ENCODE measurements at places on chromosomes 7 and 10.
A peak's percentile ranks its signal among the peaks of the same experiment; 100 is the strongest.

GRCh38 chr10:18437486-18437885 lies 213.9 kb downstream of the NSUN6 start:
- no peak for DNase-seq

GRCh38 chr10:100670828-100671479 lies 74.4 kb upstream of the PAX2 start:
- no peak for DNase-seq

- DNase-seq: no peak
Observed at GRCh38 chr7:151717415-151717814, 159.5 kb downstream of the PRKAG2 start.

- DNase-seq: no peak
Observed at GRCh38 chr7:7944619-7945282, 23.8 kb upstream of the GLCCI1 start.

DNA sequence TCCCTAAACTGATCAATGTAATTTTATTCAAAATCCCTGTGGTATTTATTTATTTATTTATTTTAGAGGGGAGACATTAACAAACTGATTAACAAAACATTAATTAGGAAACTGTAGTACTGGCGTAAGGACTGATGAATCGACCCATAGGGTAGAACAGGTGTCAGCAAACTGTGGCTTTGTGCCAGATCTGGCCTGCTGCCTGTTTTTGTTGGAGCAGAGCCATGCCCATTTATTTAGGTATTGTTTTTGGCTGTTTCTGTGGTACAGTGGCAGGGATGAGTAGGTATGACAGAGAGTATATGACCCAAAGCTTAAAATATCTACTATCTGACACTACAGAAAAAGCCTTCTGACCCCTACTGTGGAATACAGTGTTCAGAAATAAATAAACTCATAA lies 332.5 kb upstream of the ETV1 start:
- DNase-seq: no peak

GRCh38 chr7:33487998-33488682 lies 358.8 kb downstream of the BBS9 start:
- DNase-seq: no peak

DNA sequence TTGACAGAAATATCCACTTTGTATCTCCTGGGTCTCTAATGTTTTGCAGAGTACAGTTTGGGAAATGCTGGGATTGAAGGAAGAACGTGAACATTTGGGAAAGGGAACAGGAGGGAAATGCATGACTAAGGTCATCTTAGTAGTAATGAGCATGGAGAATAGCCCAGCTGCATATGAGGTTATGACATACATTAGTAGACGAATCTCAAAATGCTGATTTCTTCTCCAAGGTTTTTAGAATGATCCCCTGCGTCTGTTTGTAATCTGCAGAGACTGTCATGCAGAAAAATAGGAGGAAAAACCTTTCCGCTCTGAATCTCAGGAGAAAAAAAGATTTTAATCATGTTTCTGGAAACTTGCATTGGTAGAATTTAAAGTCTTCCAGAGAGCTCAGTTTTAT lies 133.6 kb downstream of the PPP1R9A start:
- DNase-seq: no peak

DNA sequence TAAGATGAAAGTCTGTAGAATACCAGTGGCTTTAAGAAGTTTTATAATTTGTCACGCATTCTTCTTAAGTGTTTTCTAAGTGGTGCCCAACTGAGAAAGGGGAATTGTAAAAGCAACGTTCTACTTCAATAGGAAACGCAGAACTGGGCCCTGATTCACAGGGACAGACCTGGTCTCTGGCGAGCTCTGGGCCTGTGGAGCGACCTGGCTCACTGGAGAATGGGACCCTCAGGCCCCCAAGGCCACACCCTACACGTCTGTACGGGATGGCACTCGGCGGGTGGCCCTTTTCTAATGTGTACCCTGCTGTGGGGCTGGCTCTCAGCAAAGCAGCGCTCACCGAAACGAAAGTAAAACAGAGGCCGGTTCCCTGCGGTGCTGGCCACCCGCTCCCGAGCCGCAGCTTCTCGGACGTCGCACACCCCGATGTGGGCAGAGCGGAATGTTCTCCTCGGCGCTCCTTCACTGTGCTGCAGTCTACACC lies 205.0 kb downstream of the DIP2C start:
- no peak for DNase-seq

GRCh38 chr7:73518470-73518869 lies 3.6 kb downstream of the BAZ1B start:
- DNase-seq: no peak

- no peak for DNase-seq
Observed at GRCh38 chr7:40221836-40222235, 87.0 kb downstream of the SUGCT start.

GRCh38 chr7:85030893-85031292 lies 156.0 kb downstream of the SEMA3D start:
- DNase-seq: no peak

GRCh38 chr7:29486191-29486700 lies 77.4 kb upstream of the PRR15 start:
- DNase-seq: no peak

GRCh38 chr7:114956702-114957101 lies 34.8 kb downstream of the MDFIC start:
- DNase-seq: no peak

- DNase-seq: no peak
Observed at GRCh38 chr10:106771154-106771553, 393.4 kb downstream of the SORCS1 start.

GRCh38 chr7:88363249-88363648 lies 56.6 kb upstream of the STEAP4 start:
- no peak for DNase-seq

DNA sequence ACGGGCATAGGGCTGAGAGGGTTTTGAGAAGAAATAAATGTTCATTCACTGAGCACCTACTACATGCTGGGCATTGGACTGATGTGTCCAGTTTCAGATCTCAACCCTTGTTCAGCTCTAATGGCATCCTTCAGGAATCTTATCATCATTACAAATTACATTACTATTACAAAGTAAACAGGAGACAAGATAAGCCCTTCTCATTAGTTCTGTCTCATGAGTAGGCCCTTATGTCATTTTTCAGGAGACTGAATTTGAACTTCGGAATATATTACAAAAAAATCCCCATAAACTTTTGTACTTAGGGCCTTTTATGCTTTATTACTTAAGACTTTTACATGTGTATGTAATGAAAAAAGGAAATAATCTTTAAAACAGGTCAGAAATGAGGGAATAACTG lies 289.7 kb downstream of the BAMBI start:
- no peak for DNase-seq

- no peak for DNase-seq
Observed at GRCh38 chr7:43868681-43869005, 674 bp downstream of the MRPS24 start.

DNA sequence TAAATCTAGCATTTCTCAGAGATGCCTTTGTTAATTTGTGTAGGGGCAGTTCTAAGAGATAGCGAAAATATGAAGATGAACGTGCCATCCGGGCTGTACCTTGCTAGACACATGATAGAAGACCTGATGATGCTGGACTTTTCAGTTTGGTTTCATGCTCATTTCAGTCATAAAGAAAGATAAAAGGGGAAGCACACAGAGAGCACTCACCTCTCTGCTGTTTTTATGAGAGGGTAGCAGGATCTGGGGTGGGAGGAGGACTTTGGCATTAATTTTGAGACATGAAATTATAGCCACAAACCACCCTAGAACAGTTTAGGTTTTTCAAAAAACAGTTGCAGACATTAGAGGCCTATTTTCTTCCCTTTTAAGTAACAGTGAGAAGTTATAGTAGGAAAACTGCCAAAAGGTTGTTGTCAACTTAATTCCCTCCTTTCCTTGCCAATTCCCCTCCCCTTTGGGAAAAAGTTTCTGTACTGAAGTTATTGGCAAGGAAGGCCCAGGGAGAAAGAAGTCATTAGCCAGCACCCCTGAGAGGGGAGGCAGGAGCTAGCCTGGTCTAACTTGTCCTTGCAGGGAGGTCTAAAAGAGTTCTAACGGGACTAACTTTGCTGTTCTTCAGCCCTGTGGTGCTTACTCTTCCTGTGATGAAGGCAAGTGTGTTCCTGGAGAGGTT lies 2.6 kb downstream of the ST7 start:
- no peak for DNase-seq

- DNase-seq: no peak
Observed at GRCh38 chr7:43443381-43443780, 139.5 kb upstream of the STK17A start.

DNA sequence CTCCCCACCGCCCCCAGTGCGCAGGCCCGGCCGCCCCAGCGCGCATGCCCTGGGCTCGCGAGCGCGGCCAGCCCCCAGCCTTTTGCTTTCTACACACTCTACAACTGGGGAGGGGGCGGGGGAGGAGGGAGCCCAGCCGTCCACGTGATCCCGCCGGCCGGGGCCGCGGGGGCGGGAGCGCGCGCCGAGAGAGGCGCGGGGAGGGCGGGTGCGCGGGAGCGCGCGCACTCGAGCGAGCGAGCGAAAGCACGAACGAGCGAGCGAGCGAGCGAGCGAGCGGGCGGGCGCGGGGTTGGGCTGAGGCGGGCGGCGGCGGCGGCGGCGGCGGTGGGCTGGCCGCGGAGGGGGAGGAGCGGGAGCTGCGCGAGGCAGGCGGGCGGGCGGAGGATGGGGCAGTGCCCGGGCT lies at the start of gene AUTS2:
Gene AUTS2 (plus strand): TSS at position 395 of the 406 bp plus-strand sequence. CDS start 1,179 bp downstream, outside the sequence.
- peak; percentile 91 for DNase-seq

DNA sequence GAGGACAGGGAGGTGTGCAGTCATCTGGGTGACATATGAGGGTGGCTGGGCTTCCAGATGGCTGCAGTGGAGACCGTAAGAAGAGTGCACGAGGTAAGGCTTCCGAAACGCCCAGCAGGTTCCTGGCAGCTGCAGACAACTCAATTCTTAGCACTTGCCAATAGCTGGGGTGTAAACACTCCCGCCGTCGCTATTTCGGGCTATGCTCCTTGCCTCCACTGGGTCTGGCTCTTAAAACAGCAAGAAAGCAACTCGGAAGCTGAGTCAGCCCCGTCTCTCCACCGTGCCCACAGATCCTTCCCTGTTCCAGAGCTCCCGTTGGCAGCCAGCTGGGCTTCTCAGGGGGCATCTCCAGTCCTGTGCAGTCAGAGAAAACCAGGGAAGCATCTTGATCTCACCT lies 6.1 kb upstream of the PDGFA start:
- DNase-seq: no peak

DNA sequence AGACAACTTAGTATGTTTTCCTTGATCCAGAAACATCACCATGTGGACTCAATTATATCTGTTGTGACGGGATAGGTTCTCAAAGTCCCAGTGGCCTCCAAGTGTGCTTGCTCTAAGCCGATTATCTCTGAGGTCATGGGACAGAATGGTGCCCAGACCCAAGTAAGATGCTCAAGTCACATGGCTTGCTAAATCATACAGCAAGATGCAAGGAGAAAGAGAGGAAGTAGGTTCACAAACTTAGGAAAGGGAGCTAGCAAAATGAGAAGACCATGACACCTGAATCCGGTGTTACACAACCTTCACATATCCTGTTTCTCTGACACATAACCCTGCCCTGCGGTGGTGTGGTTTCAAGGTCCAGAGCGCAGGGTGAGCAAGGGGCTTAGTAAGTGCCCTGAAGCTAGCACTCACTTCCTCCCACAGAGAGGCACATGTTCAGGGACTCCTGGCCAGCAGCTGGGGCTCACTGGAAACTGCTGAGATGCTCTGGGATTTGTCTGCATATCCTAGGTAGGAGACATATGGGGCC lies 590.9 kb upstream of the ANKRD30A start:
- DNase-seq: no peak

GRCh38 chr7:135602304-135602703 lies 44.6 kb downstream of the NUP205 start:
- no peak for DNase-seq

DNA sequence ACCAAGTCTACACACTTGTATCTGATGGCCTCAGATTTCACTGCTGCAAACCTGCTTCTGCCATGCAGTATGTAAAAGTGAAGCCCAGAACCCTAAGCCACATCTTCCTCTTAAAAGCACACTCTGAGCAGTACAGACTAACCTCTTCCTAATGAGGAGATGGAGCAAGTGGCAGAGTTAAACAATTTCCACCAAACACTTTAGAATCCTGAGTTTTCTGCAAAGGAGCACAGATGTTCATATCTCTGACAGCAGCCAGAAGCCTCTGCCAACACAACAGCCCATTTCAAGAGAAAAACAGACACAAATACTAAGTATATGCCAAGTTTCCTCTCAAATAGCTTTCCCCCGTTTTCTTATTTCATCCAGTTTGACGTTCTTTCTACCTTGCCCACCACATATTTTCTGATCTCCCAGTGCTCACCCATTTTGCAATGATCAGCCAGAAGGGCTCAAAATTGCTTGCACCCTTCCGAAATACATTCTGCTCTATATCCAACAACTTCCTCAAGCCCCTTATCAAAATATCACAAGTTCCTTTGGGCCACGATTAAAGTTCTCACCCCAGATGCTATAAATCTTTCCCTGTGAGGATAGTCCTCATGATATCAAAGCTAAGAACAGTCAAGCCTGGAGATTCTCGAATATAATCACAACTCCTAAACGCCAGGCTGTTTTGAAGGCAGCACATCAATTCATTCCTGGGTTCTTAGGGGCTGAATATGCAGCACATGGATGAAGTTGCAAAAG lies 27.5 kb downstream of the ELMO1 start:
- no peak for DNase-seq

GRCh38 chr10:16732376-16732775 lies 84.8 kb downstream of the RSU1 start:
- no peak for DNase-seq

GRCh38 chr10:88881922-88882645 lies 2.0 kb downstream of the STAMBPL1 start:
- no peak for DNase-seq

DNA sequence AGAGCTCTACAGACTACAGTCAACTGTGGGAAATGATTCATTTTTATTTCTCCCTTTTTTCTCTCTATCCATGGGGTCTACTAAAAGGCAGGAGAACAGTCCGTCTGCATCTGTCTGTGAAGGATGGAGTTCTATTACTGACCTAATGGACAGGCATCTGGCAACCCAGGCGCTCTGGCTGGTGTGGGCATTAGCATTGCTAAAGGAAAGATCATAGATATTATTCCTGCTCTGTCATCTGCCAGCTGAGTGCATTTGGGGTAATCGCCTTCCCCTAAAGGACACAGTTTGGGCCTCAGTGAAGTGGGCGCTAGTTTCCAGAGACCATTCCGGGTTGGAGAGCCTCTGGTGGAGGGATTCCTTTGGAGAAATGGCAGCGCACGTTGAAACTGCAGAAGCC lies 201.3 kb upstream of the TCERG1L start:
- DNase-seq: no peak

Measured in left ventricle myocardium inferior (tissue), 1 donor.